ENCODE measurements at places on chromosomes 1 and 21.

GRCh38 chr21:29991624-29992023 is 51.8 kb upstream of the GRIK1 start:
- DNase-seq = no peak

DNA sequence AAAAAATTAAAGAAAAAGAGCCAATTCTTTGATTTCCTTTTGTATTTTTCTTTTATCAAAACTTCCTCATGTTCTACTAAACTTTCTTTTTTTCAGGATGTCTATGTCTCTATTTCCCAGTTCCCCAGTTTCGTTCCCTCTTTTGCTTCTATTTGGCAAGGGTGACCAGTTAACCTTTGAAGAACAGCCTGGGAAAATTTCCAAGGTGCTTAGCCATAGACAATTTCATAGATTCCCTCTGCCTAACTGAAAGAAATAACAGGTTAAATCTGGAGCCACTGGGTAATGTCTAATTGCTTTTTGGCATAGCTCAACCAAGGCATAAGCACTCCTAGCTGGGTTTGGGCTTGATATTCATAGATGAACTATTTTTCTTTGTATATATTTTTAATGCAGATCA is 272.3 kb downstream of the ADGRL2 start:
- DNase-seq = no peak

- no peak for DNase-seq
Observed at GRCh38 chr1:9166289-9167235, 37.7 kb upstream of the GPR157 start.

- no peak for DNase-seq
Observed at GRCh38 chr1:87951409-87951808, 622.7 kb downstream of the LMO4 start.

DNA sequence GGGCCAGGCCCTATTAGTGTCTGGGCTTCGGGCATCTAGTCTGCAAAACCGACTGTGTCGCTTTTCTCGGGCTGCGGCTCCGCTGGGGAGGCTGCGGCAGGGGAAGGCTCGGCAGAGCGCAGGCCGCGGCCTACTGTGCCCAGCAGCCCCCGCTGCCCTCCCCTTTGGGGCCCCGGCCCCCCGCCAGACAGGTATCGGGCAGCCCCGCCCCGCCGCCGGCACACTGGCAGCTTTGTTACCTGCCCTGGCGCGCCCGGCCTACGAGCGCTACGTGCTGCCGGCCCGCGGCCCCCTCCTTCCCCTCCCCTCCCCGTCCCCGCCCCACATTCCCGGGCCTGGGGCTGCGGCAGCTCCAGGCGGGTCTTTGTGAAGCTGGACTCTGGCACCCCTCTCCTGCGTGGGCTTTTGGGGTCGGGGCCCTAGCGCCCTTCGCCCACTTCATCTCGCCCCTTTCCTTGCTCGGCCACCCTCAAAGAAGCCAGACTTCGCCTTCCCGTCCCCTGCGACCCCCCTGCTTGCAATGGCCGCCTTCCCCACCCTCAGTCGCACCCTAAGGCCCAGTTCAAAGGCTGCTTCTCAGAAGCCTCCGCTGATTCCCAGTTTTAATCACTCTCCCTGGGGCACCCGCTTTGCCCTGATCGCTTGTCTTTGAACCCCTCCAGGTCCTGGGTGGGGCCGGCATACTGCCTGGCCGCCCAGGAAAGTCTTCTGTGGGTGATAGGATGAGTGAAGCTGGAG is 48.9 kb upstream of the SLC2A1 start:
- DNase-seq = no peak

GRCh38 chr1:174800216-174800851 is 199.4 kb upstream of the CACYBP start:
- DNase-seq = peak; percentile 66

DNA sequence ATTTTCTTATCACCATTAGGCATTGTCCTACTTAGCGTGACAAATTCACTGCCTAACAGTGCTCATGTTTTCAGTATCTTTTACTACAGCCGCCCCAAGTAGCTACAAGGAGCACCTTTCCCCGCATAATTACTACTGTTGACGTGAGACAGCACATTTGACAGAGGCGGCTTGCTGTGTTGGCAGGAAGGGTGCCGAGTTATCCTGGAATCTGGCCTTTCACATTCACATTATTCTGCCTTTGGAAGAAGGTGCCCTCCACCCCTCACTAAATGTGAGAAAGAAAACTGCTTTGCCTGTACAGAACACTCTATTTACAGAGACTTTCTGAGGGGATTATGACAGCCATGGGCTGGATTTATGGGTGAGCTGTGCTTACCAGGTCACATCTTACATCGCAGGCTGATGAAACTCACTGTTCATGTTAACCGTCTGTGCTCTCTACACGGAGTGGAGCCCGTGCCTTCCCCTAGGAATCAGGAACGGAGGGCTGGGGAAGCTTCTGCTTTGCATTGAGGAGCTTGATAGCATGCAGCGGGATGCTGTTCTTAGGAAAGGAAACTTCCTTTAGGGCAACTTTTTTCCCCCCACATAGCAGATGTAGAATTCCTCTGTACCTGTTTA is 148.0 kb upstream of the ZRANB2 start:
- no peak for DNase-seq

GRCh38 chr1:153903841-153904455 is 18.8 kb downstream of the GATAD2B start:
- no peak for DNase-seq

DNA sequence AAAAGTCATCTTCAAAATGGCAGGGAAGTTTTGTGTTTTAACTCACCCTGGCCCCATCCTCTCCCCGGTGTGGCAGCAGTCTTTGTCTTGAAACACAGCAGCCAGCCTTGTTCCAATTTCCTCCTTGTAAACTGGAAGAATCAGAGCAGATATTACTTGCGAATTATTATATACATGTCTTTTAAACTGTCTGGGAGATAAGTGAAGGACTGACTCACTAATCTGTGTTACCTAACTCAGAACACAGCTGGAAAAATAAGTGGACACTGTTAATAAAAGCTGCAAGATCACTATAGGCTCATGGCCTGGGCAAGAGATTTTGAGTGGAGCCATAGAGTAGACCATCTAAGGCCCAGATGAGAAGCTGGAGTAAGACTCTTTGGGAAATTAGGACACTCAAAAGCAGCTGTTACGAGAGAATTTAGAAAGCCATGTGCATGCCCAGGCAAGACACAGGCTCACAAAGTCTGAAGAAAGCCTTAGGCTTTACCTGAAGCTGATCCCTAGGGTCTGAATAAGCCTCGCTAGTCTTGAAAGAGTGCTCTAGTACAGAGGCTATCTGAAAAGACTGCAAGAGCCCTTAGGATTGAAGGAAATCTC is 233.0 kb upstream of the RAB4A start:
- DNase-seq = no peak

DNA sequence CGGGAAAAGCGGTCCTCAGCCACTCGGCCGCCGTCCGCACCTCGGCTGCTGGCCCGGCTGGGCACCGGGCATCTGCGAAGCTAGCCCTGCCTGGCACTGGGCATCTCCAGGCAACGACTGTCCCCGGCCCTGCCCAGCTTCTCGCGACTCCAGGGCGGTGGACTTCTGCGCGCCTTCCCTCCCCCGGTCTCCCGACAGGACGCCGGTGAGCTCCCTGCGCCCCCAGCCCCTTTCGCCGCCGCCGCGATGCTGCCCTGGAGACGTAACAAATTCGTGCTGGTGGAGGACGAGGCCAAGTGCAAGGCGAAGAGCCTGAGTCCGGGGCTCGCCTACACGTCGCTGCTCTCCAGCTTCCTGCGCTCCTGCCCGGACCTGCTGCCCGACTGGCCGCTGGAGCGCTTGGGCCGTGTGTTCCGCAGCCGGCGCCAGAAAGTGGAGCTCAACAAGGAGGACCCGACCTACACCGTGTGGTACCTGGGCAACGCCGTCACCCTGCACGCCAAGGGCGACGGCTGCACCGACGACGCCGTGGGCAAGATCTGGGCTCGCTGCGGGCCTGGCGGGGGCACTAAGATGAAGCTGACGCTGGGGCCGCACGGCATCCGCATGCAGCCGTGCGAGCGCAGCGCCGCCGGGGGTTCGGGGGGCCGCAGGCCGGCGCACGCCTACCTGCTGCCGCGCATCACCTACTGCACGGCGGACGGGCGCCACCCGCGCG is 514 bp downstream of the FAM43B start:
- no peak for DNase-seq

DNA sequence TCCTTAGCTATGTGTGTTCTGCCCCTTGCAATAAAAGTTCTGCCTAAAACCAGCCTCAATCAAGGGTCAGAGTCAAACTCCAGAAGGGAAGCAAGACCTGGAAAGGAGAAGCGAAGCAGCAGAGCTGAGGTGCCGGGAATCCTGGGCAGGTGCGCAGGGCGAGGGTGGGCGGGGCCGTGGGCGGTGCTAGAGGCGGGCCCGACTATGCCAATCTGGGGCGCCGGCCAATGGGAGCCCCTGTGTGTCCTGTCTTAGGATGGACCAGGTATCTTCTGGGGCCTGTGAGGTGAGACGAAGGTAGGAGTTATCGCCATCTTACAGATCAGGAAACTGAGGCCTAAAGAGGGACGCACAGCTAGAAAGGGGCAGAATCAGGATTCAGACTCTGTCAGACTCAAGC is 120.3 kb downstream of the PTPRU start:
- no peak for DNase-seq

DNA sequence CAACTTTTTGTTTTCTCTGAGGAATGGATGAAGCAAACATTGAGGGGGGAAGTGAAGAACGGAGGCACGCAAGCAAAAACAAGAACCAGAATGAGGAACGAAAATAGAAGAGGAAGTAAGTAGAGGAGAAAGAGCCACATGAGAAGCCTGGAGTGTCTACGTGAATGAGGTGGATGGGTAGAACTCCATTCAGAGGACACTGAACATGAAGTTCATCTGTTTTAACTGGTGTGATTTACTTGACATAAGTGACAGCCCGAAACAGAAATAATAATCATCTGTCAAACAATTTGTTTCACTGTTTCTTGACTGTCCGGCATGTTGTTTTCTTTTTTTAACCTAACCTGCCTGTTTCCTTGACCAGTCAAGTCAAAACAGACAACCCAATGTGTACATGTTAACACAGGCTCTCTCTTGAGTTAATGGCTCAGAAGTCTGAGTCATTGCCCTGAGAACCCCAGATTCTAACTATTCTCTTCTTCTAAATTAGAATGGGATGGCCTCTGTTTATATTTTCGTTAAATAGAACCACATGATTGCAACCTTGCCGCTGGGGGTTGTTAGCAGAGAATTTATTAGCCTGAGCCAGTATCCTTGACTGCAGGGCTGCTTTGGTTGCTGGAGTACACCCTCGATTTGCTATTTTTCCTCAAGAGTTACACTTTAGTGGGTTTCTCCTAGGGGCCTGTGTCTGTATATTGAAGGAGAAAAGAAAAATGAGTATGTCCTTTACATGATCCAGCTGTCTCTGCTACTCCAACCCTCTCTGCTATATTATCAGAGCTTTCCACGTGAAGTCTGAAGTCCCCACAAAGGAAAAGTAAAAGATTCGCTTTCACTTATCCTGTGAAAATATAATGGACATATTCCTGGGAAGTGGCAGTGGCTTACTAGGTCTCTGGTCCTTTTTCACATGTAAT is 151.7 kb downstream of the ZC3H11B start:
- no peak for DNase-seq

DNA sequence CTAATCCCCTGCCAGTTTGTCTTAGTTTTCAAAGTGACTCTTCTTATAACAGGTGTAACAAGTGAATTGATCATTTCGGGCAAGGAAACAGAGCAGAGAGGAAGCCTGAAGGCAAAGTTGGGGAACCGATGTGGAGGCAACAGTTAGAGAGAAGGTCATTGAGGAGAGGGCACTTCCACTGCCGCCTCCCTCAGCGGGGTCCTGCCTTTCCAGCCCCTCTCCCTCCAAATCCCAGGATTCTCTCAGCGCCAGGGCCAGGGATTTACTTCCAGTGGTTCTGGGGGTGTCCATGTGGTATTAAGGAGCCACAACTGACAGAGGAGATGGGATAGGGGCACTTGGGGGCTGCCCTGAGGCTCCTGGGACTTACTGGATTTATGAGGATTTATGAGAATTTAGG is 39.7 kb upstream of the PDE9A start:
- peak; percentile 41 for DNase-seq

DNA sequence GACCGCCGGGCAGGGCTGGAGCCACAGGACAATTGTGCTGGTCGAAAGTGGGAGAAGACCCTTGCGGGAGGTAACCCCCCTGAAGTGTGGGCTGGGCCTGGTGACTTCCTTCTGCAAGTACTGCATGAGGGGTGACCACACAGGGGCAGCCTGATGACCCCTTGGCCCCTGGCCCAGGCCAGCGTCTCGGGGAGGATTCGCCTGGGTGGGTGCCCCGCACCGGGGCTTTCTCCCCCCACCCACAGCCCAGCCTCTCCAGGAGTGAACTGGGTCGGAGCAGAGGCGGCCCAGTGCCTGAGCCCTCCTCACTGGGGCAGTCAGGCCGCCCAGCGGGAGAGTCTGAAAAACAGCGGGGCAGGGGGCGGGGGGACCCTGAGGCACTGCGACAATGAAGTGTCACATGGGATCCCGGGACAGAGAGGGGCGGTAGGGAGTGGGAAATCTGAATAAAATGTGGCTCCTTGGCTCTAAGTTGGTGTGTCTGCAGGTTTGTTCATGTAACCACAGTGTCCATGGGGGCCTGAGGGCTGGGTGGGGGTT is 1.6 kb upstream of the DNMT3L start:
- no peak for DNase-seq

DNA sequence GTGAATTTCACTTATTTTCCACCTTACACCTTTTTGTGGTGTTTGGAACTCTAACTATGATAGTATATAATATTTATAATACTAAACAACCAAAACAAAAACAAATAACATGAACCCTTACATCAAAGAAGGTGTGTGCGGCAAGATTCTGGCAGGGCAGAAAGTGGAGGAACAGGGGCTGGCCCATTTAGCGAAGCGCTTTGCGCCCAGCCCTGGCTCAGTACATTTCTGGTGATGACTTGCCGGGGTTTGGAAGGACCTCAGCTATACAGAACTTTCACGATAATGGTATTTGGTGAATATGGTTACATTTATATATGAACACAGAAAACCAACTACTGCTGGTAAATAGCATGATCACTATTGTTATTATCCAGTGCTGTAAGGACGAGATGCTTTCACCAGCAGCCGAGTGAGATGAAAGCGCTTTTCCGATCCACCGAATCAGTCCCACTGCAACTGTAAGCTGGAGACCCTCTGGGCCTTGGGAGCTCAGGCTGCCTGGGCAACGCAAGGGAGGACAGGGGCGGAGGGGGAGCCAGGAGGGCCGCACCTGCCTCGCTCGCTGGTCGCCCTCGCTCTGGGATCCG is 63.9 kb downstream of the CD247 start:
- no peak for DNase-seq

- no peak for DNase-seq
Observed at GRCh38 chr1:65412984-65413375, 7.5 kb upstream of the LEPR start.

- DNase-seq = no peak
Observed at GRCh38 chr21:35412231-35412630, 363.1 kb upstream of the RUNX1 start.

DNA sequence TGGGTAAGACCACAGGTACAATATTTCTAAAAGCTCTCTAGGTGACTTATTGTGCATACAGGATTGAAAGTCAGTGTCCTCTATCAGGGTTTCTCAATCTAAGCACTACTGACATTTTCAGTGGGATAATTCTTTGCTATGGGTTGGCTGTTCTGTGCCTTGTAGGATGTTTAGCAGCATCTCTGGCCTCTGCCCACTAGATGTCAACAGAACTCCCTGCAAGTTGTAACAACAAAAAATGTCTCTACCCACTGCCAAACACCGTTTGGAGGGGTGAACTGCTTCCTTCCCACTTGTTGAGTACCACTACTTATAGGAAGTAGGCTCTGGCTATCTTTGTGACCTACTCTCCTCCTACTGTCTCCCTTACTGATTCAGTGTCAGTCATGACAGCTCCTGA is 90.1 kb upstream of the ZRANB2 start:
- DNase-seq = no peak

GRCh38 chr1:186799689-186800054 is 29.1 kb upstream of the PLA2G4A start:
- no peak for DNase-seq
